Left lobe of liver (tissue), 2 donors: ENCODE measurements at places on chromosomes 11 and 22.

DNA sequence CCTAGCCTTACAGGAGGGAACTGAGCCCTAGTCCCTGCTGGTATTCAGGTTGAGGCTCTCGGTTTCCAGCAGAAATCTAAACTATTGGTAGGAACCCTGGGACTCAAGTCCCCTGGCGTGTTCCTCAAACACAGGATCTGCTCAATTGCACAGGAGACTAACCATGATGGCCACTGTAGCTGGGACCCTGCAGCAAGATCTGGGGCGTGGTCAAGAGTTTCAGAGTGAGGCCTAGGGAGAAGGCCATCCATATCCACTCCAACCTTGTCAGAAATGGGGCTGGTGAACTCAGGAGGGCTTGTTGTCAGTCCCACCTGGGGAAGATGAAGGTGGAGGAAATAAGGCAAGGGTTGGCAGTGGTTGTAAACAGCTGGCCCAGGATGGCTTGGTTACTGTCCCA, 49.9 kb upstream of the PAX6 start:
- DNase-seq: no peak

DNA sequence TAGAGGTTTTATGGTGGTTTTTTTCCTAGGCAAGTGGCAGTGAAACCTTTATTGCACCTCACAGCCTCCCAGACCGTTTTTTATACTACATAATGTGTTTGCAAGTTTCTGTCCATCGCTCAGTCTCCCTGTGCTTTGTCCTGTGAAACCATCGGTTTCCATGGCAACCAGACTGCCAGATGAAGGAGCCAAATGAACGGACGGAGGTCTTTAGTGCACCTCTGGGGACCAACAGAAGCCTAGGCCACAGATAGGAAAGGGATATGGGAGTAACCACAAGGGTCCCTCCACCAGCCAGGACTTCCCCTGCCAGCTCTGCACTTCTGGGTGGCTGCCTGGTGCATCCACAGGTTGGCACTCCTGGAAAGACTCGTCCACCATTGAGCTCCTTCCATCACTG, 165.0 kb downstream of the CHST1 start:
- no peak for DNase-seq

GRCh38 chr11:87136236-87136635, 98.5 kb downstream of the TMEM135 start:
- DNase-seq: no peak

DNA sequence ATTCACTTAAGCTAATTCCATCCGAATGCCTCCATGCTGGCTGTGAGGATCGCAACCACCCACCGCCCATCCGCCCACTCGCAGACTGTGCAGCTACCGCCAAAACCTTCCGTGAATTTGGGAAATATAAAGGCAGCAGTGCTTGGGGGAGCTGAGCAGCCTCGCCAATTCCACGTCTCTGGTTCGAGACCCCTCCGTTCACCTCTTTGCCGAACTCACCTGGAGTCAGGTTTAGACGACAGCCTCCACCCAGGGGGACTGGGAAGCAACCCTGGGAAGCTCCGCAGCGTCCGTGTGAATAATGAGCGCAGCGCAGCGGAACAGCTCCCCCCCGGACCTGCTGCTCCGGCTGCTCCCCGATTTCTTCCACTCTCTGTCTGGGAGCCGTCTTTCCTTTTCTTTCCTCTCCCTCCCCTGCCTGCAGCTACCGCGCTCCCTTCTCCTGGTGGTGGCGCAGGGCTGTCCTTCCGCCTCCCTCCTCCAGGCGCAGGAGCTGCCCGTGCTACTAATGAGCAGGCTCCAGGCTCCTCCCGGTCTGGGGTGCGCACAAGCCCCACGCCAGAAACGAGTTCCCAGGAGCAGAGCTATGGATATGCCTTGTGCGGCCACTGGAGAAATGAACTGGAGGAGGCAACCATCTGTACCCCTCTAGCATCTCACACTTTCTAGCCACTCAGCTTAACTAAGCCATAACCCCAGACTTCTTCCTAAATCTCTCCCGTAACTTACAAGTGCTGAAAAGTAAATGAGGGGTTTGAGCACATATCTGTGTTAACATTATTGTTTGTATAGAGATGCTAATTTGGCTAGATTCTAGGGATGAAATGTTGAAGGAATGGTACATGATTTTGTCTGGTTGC, 107.3 kb downstream of the XKR3 start:
- DNase-seq: no peak

GRCh38 chr11:7621090-7621489, 52.2 kb downstream of the CYB5R2 start:
- DNase-seq: no peak

GRCh38 chr11:98740321-98740720, 280.4 kb upstream of the CNTN5 start:
- DNase-seq: no peak

GRCh38 chr22:45923212-45923611, 53.8 kb downstream of the WNT7B start:
- no peak for DNase-seq

DNA sequence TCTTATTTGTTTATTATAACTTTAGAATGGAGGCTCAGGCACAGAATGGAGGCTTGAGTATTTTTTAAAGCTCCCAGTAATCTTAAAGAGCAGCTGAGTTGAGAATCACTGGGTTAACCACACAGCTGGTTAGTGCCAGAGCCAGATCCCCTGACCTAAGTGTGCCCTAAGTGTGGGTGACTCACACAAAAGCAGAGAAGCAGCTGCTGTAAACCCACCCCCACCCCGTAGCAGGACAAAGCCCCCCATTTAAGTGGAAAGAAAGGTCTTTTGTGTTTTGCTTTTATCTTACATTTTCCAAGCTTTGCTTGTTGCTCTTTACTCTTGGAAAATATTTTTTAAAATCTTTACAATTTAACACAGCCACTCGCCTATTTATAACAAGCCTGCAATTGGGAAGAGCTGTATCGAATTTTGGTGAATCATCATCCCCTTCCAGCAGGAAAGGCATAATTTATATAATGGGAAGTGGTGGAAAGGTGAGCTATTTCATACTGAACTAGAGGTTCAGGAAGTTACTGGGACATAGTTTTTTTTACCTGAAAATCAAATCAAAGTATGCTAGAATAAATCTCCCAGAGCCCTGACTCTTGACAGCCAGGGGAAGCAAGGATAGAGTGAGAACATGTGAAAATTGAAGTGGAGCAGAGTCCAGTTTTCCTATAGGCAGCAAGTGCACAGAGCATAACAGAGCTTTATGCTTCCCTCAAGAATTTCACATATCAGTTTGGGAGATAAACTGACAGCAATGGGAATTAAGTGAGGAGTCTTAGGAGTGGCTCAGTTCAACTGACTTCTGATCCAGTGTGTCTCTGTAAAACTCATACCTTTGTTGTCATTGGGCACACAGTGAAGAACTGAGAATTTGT, 405.7 kb downstream of the AASDHPPT start:
- DNase-seq: no peak

GRCh38 chr11:99063331-99063730, 42.6 kb downstream of the CNTN5 start:
- no peak for DNase-seq

DNA sequence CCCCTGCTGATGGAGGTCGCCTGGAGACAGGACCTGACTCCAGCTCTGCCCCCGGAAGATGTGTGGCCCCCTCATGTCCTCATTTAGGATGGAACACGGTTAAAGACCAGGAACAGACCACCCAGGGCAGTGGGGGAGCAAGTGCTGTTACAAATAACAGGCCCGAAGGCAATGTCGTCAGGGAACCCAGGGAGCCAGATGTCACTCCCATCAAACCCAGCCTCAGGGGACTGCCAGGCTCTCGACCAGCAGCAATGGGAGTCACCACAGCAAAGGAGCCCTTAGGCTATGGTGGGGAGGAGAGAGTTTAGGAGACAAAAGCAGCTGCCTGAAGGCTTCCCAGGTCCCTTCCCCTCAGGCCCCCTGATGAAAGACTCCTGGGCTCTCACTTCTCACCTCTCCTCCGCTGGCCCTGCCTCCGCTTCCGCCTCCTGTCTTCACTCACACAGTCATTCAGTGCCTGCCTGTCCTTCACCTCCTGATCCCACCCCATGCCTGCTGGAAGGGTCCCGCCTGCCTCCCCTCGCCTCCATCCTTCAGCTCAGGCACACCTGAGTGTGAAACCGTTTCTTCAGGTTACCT, 4.4 kb downstream of the RPS19BP1 start:
- DNase-seq: no peak

- no peak for DNase-seq
Measured at GRCh38 chr22:20873214-20873613, 14.4 kb downstream of the SNAP29 start.

GRCh38 chr11:83034673-83035014, 37.1 kb downstream of the RAB30 start:
- no peak for DNase-seq

GRCh38 chr11:9448576-9449352, 12.0 kb upstream of the ZNF143 start:
- DNase-seq: no peak

DNA sequence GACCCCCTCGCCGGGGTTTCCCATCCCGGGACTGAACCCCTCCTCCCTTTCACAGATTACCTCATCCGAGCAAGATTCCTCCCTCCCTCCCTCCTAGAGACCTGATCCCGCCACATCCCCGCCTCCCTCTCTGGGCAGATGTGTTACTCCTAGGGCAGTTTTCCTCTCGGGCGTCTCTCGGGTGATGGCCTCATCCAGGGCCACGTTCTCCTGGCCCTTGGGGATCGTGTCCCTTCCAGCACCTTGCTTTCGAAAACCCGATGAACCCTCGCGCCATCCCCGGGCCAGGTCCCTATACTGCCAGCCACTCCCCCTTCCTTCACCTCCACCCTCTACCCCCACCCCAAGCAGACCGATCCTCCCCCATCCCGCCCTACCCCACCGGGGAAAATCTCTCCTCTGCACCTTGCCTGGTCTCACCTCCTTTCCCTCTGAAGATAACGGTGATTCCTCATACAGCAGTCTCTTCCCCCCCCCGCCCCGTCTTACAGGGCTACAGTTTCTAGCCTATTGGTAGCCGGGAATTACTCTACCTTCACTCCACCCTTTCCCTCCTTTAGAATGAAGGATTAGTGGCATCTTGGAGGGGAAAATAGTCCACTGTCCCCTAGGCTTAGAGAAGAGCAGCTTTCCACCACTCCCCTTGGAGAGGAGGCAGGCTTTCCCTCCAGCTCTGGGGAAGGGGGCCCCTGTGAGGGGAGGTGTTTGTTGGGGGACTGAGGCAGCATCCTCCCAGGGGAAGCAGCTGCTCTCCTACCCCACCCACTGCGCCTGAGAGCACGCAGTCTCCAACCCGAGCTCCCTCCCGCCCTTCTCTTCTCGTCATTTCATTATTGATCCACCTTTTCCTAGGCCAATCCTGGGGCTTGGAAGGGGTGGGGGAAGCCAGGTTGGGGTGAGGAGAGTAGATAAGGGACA, 1.2 kb downstream of the KMT2A start:
- DNase-seq: peak; percentile 64

DNA sequence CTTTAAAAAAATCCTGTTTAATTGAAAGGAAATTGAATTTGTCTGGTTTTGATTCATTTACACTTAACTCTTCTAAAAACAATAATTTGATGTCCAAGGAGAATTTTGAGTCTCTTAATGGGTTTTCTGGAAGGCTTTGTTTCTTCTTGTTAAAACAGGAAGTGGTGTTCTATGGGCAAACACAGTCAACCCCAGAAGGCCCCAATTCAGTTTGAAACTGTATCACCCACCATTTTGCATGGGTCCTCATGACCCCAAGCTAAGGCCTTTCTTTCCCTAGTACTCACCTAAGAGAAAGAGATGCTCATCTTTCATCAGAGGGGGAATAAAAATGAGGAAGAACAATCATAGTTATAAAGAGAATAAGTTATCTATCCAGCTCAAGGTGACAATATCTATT, 10.6 kb downstream of the FLI1 start:
- no peak for DNase-seq

DNA sequence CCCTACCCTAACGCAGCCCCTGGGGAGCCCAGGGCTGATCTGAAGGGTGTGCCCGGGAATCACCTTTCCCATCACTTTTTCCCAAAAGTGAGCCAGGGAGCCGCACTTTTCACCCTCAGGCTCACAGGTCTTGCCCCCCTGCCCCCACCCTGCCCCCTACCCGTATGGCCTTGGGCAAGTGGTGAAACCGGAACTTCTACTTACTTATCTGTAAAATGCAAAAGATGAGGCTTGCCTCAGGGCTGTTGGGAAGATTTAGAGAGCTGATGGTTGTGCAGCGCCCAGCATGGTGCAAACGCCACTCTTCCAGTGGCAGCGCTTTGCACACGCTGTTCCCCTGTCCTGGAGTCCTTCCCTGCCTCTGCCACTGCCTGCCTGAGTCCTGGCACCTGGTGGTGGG, 8.0 kb downstream of the SYT12 start:
- no peak for DNase-seq

GRCh38 chr22:40218723-40219294, 41.1 kb downstream of the TNRC6B start:
- no peak for DNase-seq

DNA sequence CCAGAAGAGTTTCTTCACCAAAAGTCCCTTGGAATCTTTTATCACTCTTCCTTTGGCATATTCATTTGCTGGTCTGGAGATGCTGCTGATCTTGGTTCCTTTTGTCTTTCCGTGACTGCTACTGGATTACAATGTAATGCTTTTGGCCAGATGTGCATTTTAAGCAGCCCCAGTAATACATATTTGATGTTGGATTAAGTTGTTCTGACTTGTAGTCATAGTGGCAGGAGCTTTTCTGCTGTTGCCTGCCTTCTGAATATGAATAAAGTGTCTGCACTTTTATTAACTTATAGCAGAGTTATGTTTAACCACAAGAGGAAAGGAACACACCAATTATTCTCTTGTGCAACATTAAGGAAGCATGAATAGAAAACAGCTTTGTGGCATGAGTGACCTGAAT, 360.0 kb upstream of the DDI1 start:
- no peak for DNase-seq
